ENCODE measurements at places on chromosomes 2 and 18.

DNA sequence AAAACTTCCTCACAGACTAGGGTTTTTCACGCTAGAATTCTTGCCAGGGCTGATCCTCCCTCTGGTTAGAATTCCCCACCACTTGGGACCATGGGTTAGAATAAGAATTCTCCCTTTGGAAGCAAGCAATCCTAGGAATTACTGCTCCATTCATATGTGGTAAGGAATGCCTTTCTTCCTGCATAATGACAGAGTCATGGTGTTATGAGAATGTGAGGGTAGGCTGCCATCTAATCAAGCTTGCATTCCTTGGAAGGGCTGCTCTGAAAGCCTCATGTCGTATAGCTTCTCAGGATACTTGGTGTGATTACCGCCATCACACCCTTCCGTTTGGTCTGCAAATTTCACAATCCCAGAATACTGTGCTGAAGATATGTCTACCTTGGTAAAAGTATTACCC lies 1282.4 kb upstream of the PIK3C3 start:
- DNase-seq: no peak

- no peak for DNase-seq
Observed at GRCh38 chr2:241559323-241560161, 997 bp downstream of the BOK start.

DNA sequence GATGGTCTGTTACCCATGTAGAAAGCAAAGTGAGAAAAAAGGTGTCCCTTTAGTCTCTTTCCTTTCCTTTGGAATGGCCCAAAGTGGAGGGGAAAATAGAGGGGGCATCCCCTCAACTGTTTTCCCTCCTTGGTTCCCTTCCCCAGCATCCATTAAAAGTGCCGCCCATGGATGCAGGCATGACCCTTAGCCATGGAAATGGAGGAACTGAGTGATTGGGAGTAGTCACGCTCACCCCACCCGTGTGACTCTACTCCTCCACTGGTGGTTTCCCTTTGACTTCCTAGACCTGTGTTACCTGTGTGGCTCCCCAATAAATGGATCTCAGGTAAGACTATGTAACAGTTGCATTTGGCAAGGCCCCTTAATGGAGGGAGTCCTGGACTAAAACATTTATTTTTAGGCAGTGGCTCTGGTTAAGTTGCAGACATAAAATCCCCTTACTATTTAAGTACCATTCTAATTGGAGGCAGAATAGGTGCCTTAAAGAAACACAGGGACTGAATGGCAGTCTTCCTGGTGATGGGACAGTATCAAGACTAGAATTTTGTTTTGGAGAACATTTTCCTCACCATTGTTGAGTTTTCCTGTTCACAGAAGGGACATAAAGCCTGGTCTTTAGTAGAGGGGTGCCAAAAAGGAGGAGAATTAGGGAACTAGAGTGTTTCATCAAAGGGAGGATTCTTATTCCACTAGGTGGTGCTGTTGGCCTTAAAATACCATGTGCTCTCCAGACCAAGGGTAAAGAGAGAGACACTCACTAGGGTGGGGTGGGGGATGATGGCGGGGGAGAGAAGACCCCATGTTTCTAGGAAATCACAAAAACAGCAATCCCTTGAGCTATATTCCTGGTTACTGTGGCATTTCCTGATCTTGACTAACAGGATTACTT lies 25.7 kb upstream of the PLA2R1 start:
- DNase-seq: no peak

- DNase-seq: no peak
Observed at GRCh38 chr2:121735518-121736074, 1.1 kb downstream of the NIFK start.

- no peak for DNase-seq
Observed at GRCh38 chr2:3534251-3534814, 15.0 kb upstream of the ADI1 start.

DNA sequence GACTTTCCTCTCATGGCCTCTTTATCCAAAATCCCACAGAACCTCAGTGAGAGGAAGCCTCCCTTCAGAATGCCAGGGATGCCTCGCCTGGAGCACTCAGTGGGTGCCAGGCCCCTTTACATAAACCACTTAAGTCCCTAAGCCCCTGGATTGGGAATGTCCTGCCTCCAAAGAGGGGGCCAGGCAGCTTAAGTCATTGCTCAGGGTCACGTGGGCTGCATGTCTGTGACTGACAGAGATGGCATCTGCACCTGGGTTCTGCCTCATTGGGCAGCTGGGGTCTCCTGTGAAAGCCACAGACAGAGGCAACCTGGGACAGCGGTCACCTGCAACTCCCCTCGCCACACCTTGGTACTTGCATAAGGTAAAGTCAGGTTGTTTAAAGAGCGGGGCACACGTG lies 93.5 kb downstream of the MYT1L start:
- DNase-seq: no peak

GRCh38 chr2:10253596-10254372 lies 48.9 kb upstream of the HPCAL1 start:
- DNase-seq: no peak

- no peak for DNase-seq
Observed at GRCh38 chr2:120912101-120912985, 176.7 kb downstream of the GLI2 start.

DNA sequence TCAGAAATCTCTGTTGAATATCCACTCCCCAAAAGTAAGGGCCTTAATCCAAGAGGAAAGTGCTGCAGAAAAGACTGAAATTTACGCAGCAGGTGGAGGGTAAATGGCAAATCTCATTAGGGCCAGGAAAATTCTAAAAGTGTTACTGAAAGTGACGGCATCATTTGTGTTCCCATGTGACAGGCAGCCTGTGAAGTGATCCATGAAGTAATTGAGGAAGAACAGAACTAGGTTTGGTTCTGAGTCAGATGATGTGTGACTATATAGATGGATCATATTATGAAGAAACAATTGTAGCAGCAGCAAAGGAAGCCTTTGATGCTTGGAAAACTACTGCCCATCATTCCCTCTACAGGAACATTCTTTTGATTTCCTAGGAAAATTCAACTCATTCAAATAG lies 401.2 kb downstream of the TGIF1 start:
- no peak for DNase-seq

- no peak for DNase-seq
Observed at GRCh38 chr2:13696601-13697000, 935.9 kb upstream of the LRATD1 start.

- no peak for DNase-seq
Observed at GRCh38 chr2:46999857-47000678, 84.5 kb upstream of the MCFD2 start.

Data from stimulated activated CD8-positive, alpha-beta memory T cell treated with anti-CD3 and anti-CD28 coated beads, Interleukin-4, amount 100 ng/mL, for 24 hours (primary cell).